ENCODE measurements at places on chromosomes 5 and 9.

DNA sequence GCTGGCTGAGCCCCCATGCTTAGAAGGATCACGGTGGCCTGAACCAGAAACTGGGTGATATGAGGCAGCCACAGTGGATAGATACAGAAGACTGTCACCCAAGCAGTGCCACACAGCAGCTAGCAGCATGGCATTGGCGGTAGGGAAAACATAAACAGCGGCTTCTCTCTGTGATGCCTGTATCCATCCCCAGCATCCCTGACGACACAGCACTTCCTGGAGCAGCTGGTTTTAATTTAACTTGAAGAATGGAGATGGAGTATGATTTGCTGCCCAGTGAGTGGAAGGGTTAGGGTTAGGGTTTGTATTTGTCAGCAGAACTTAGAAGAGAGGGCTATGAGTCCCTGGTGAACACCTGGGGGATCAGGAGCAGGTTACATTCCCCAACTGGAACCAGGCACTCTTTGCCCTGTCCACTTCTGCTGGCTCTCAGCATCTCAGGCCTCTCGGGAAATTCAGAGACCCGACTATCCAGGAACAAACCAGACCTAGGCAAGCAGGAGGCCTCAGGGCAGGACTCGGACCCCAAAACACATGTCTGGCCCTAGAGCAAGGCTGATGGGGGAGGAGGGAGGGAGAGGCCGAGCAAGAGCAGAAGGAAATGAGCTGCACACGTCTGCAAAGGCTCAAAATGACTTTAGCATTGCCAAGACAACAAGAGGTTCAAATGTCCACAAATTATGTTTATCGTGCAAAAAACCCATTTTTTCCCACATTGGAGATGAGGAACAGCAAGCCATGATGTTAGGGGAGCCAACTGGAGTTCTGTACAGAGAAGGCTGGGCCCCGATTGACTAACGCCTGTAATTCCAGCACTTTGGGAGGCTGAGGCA lies 6.5 kb upstream of the GGTA1 start:
- DNase-seq, result no peak

GRCh38 chr9:134210511-134210907 lies 46.1 kb upstream of the RNU6ATAC start:
- no peak for DNase-seq

- no peak for DNase-seq
These were observed 80.1 kb upstream of the SH3PXD2B start for GRCh38 chr5:172534229-172535107.

DNA sequence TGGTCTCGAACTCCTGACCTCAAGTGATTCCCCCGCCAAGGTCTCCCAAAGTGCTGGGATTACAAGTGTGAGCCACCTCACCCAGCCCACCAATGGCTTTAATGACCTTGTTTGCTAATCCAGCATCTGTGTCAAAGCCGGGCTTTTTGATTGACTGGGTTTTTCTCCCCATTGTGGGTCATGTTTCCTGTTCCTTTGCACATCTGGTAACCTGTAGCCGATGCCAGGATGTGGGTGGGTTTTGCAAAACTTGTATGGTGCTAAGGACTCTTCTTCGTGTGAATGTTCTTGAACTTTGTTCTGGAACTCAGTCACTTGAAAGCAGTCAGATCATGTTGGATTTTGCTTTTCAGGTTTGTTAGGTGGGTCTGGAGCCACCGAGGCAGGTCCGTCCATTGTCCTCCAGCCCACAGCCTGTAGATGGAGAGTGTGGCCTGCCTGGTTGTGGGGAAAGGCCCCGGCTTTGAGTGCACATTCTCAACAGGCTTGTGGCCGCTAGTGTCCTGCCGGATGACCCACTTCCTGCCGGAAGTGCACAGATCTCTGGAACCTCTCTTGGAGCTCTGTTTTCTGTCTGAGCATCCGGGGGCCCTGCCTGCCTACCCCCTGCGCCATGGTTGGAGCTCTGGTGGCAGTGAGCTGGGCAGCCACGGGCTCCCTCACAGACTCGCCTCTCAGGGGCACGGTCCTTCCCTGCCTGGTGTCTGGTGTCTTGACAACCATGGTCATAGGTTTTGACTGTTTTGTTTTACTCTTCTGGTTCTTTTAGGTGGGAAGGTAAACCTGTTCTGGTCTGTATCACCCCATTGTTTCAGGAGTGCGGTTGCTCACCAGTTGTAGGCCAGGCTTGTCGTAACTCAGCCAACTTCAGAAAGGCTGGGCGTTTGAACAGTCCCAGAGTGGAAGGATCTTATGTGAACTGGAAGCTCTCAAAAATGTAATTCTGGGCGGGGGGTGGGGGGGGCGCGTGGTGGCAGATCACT lies 69.6 kb upstream of the CACNA1B start:
- DNase-seq, result no peak

- DNase-seq, result no peak
These were observed 757 bp downstream of the SAPCD2 start for GRCh38 chr9:137069508-137070091.

DNA sequence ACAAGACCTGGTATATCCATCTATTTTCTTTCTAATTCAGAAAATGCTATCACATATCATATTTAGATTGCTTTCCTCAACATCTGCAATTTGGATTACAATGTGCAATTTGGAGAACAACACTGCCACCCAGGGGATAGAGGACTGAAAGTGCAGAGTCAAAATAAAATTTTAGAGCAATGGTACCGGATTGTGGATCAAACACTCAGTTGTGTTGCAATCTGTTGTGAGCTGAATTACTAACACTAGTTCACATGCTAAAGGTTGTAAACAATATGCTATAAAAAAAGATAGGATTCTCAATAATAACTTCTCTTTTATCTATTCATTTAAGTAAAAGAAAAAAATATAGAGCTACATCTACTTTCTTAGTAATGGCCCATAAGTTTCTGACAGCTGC lies 11.9 kb upstream of the SRFBP1 start:
- DNase-seq, result no peak

DNA sequence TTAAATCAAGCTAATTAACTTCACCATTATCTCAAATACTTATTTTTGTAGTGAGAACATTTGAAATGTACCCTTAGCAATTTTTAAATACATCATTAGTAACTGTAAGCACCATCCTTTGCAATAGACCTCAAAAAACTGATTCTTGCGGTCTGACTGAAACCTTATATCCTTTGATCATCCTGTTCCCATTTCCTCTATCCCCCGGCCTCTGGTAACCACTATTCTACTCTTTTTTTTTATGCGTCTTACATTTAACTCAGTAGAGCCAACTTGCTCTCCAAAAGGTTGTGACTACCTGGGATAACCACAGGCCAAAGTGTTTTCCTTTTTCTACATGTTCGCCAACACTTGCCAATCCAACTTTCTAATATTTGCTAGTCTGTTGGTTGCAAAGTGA lies 106.1 kb downstream of the IRX1 start:
- DNase-seq, result no peak

GRCh38 chr9:121884057-121884541 lies 209.0 kb downstream of the TTLL11 start:
- DNase-seq, result no peak

GRCh38 chr5:116475338-116475737 lies 99.3 kb downstream of the SEMA6A start:
- DNase-seq, result no peak

DNA sequence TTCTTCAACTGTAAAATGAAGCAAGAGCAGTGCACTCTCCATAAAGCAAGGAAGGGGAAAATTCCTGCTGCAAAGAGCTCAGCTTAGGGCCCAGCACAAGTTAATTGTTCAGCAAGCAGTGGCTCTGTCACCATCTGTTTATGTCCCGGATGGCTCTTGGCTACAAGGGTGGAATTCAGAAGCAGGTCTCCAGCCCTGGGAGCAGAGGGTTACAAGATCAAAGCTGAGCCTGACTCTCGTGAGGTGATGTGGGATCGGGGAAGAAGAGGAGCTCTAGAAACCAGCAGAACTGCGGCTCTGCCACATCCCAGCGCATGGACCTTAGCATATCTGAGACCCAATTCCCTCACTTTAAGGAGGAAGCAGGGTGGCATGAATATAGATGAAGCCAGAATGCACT lies 25.2 kb upstream of the OLFM1 start:
- no peak for DNase-seq

DNA sequence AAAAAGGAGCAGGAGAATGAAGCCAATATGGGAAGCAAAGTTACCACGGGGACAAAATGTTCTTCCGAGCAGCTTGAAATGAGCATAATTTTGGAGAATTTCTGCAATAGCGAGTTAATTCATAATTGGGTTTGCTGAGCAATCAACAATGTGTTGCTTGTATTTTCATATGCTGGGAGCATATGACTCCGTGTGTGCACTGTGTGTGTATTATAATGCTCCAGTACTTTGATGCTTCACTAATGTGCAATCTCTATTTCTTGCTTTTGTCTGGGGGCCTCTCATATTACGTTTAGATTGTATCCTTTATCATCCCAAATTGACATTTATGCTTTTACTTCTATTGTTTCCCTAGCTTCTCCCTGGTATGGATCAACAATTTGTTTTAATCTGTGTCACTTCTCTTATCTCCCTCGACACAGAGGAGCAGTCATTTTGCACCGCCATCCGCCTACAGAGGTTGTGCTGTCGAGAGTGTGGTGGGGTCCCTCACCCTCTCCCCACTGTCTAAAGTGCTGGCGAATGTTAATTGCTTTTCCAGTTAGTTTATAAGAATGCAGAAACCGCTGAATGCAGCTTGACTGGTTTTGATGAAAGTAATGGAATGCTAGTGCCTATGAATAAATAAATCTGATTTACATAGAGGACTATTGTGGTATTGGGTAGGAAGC lies 372.5 kb upstream of the WWC1 start:
- no peak for DNase-seq

DNA sequence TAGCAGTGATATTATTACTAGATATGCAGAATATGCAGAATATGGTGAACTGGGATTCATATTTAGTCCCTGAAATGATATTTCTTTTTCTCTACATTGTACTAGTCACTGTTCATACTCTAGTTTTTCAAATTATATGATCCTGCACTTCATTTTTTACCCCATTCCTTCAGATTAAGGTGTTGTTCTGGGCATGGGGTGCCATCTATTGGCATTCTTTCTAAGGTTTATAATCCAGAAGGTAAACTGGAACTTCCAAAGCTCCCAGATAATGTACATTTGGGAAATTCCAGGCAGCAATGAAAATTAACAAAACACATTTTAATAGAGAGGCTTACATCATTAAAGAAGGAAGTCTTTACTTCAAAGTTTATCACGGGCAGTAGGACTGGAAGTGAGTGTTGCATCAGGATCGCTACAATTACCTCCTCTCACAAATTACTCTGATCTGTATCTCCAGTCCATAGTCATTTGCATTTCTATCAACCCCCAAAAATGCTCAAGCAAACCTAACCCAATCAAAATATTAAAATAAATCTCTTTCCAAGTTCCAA lies 12.5 kb downstream of the RFX3 start:
- DNase-seq, result no peak

- no peak for DNase-seq
These were observed 79.5 kb upstream of the ZNF608 start for GRCh38 chr5:124825983-124826337.

GRCh38 chr9:72187121-72187695 lies 38.0 kb downstream of the GDA start:
- no peak for DNase-seq

DNA sequence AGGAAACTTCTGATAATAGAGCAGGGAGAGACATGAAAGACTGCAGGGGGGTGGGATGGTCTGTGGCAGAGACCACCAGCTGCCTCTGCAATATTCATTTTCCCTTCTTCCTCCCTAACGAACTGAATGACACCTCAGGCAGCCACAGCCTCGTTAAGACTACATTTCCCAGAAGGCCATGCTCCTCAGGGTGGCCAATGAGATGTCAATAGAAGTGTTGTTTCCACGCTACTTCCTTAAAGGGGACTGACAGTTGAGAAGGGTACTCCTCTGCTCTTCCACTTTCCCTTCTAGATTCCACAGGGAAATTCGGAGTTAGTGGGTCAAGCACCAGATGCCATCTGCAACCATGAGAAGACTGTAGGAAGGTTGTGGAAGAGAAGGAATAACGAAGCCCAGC lies 52.0 kb upstream of the DAPK1 start:
- DNase-seq, result no peak

DNA sequence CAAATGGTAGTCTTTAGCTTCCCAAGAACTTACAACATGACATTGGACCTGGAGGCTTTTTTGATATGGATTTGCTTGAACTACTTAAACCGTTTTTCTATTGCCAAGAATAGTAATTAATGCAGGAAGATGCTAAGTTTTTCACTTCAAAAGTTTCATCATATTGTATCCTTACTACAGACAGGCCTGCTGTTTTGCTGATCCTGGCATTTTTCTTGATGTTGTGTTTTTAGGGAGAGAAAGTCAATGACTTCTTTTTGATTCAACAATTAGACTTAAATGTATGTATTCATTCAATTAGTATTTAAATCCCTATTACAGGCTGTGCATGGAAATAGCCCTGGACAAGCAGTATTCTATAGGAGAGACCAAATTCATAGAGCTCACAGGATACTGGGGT lies 172.7 kb downstream of the TRPM3 start:
- DNase-seq, result no peak

DNA sequence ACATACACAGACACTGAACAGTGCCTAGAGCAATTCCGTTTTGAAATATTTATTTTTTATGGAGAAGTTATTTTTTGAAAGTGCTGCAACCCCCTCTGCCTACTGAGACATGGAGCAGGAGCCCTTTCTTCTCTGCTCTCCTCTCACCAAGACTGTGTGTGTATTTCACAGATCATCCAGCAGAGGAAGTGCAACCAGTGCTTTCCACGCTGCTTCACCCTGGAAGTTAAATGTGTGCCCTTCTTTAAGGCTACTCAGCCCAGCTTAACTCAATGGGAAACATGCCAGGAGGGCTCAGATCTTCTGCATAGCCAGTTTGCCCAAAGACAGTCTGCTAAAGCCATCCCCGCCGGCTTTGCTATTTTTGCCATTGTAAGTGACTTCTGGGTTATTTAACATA lies 606.3 kb downstream of the TLE1 start:
- DNase-seq, result no peak

GRCh38 chr5:68148096-68148495 lies 67.5 kb upstream of the PIK3R1 start:
- DNase-seq, result no peak

GRCh38 chr5:38540314-38540713 lies 16.1 kb downstream of the LIFR start:
- no peak for DNase-seq

- DNase-seq, result no peak
These were observed 14.2 kb upstream of the NRARP start for GRCh38 chr9:137316012-137316981.

DNA sequence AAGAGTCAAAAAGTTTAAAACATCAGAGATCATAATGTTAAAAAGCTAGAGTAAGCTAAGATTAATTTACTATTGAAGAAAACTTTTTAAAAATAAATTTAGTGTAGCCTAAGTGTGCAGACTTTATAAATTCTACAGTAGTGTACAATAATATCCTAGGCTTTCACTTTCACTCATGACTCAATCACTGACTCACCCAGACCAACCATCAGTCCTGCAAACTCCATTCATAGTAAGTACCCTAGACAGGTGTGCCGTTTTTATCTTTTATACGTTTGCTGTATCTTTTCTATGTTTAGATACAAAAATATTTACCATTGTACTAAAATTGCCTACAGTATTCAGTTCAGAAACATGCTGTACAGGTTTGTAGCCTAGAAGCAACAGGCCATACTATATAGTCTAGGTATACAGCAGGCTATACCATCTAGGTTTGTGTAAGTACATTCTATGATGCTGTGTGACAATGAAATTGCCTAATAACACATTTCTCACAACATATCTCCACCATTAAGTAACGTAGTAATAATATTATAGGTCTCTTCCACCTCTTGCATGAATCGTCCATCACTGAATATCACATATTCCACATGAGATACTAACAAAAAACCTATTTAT lies 59.2 kb downstream of the MEGF9 start:
- DNase-seq, result no peak

GRCh38 chr9:92324889-92325268 lies 271 bp downstream of the NOL8 start:
- no peak for DNase-seq

- no peak for DNase-seq
These were observed 47.5 kb downstream of the CDK5RAP2 start for GRCh38 chr9:120532475-120532874.

All from activated CD4-positive, CD25-positive, alpha-beta regulatory T cell treated with anti-CD3 and anti-CD28 coated beads, Interleukin-2, amount 50 U/mL, for 16 hours (primary cell).